Stimulated activated CD4-positive, alpha-beta T cell treated with anti-CD3 and anti-CD28 coated beads, Interleukin-4, amount 100 ng/mL, for 4 hours (primary cell): ENCODE measurements at places on chromosomes 11 and 22.

- no peak for DNase-seq
These were observed 2113.1 kb upstream of the RAG2 start for GRCh38 chr11:38711110-38711509.

- no peak for DNase-seq
These were observed 48.9 kb upstream of the SHANK2 start for GRCh38 chr11:71301046-71301857.

- no peak for DNase-seq
These were observed 166.1 kb downstream of the ADAMTS15 start for GRCh38 chr11:130614591-130614990.

DNA sequence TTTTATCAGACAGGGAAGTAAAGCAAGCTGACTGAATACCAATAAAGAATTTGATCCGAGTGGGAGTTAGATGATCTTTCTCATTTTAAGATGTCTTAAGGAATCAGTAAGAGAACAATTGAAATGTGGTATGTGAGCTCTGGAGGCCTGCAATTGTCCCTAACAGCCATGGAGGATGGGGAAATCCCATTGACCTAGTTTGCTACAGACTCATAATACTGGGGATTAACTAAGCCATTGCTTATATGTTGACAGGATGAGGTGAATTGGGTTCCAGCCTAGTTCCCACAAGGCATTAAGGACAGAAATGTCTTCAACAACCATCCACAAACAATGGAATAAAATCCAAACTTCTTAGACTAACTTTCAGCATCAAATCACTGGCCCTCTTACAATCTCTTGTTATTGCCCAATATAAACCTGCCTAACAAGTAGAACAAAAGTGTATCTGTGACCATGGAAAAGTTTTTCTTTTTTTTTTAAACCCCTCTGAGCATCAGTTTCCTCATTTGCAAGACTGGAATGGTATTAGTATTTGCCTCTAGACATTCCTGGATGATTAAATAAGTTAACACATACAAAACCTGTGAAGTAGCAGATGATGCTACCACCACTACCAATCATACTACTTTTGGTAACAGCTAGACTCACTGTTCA lies 773.2 kb downstream of the DLG2 start:
- DNase-seq, result no peak

DNA sequence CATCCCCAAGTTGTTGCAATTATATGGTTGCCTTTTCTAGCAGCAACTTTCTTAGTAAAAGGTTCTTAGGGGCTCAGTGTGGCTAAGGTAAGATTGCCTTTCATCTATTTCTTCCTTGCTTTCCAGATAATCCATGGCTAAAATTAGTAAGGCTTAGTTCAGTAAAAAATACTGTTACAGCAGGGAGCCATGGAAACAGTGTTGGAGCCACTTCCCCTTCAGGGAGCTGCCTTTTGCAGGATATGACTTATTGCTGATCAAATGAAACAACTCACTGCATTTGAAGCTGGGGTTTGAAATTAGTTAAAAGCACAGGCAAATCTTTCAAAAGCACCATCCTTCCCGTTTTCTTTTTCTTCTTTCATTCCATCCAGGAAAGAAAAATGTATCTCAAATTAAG lies 184.3 kb downstream of the C11orf87 start:
- DNase-seq, result no peak

- DNase-seq, result no peak
These were observed 45.2 kb downstream of the SC5D start for GRCh38 chr11:121337740-121338272.

GRCh38 chr11:124514131-124514530 lies 29.3 kb downstream of the OR8B12 start:
- no peak for DNase-seq

GRCh38 chr11:58688789-58689503 lies 42.8 kb downstream of the GLYAT start:
- DNase-seq, result no peak

- no peak for DNase-seq
These were observed 46.3 kb upstream of the ANO3 start for GRCh38 chr11:26285608-26286007.

GRCh38 chr22:25777870-25778269 lies 35.9 kb downstream of the MYO18B start:
- DNase-seq, result no peak

DNA sequence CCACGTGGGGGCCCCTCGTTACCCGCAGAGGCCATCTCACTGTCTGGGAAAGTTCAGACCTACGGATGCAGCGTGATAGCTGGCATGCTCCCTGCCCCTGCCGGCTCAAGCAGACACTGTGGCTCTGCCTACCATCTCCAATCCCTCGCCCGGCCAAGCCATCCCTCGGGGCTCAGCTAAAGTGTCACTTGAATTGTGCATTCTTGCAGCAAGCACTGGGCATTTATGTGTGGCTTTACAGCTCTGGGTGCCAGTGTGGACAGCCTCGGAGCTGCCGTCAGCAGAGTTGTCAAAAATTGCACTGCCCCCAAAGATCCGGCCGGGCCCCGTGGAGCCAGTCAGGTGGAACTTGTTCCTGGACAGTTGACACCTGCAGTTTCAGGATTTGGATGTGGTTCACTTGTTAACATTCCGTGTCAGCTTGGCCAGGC lies 75.0 kb upstream of the FGF3 start:
- DNase-seq, result no peak

DNA sequence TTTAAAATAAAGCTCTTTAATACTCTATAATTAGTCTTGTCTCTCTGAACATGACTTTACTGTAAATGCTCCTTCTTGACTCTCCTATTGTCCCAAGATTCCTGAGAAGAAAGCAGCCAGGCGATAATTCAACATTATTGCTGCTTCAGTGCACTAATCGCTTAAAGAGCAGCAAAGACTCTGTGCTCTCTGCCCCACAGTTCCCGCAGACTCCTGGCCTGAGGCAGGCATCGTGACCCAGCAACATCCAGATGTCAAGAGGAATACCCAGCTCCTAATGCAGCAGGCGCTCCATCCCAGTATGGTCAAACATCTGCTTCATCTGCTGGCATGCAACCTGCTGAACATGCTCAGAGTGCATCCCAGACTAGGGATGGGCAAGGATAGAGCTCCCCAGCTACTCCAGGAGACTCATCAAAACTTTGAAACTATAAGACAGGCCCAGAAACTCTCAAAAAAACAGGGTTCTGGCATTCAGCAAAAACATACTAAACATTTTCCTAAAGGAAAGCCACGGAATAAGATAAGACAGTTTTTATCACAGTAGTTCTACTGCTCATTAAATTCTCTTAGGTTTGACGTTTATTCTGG lies 270.0 kb downstream of the SOX6 start:
- no peak for DNase-seq

- no peak for DNase-seq
These were observed 38.7 kb upstream of the CHST1 start for GRCh38 chr11:45704133-45704532.

GRCh38 chr11:88335284-88335683 lies 2.3 kb downstream of the CTSC start:
- DNase-seq, result no peak

DNA sequence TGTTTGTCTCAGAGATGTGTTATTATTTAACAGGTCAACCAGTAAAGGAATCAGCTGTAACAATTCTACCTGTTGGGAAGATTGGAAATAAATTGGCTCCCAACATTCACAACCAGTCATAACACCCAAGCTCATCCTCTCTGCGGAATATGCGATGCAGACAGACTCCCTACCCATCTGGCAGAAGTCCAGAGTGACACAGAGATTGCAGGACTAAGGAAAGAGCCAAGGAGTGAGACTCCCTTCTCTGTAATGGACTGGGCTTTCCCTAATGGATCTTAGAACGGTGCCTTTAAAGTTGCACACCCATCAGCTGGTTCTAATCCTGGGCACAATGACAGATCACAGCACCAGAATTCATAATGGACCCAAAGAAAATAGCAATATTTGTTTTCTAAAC lies 27.8 kb upstream of the UBASH3B start:
- DNase-seq, result no peak

- DNase-seq, result no peak
These were observed 67.7 kb upstream of the PPARA start for GRCh38 chr22:46082633-46083032.

- DNase-seq, result no peak
These were observed 18.3 kb downstream of the SC5D start for GRCh38 chr11:121310908-121311307.

DNA sequence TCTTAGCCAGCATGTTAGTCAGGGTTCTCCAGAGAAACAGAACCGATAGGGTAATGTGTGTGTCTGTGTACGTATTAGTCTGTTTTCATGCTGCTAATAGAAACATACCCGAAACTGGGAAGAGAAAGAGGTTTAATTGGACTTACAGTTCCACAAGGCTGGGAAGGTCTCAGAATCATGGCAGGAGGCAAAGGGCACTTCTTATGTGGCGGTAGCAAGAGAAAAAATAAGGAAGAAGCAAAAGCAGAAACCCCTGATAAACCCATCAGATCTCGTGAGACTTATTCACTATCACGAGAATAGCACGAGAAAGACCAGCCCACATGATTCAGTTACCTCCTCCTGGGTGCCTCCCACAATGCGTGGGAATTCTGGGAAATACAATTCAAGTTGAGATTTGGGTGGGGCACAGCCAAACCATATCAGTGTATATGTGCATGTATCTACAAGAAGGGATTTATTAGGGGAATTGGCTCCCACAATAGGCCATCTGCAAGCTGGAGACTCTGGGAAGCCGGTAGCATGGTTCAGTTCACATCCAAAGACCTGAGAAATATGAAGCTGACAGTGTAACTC lies 173.7 kb upstream of the NECTIN1 start:
- DNase-seq, result no peak

GRCh38 chr11:27720277-27720830 lies 20.1 kb upstream of the BDNF start:
- no peak for DNase-seq

DNA sequence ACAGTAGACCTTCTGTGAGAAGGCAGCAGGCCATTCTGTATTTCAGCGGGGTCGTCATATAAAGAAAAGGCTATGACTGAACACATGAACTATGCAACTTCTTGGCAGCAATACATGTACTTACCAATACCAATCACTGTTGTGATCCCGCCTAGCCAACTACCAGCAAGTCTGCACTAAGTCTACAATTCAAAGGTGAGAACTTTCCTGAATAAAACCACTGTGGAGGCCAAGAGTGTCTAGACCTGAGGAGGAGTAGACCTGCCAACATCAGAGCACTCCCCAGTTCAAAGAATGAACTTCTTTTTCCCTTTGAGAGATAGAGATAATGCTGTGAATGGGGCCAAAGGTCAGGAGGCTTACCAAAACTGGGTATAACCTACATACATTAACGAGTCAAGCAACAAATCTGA lies 108.2 kb downstream of the SIK3 start:
- no peak for DNase-seq

- no peak for DNase-seq
These were observed 85.0 kb downstream of the SERGEF start for GRCh38 chr11:17927681-17928343.

- DNase-seq, result no peak
These were observed 176.0 kb downstream of the EFCAB6 start for GRCh38 chr22:43636086-43636485.

DNA sequence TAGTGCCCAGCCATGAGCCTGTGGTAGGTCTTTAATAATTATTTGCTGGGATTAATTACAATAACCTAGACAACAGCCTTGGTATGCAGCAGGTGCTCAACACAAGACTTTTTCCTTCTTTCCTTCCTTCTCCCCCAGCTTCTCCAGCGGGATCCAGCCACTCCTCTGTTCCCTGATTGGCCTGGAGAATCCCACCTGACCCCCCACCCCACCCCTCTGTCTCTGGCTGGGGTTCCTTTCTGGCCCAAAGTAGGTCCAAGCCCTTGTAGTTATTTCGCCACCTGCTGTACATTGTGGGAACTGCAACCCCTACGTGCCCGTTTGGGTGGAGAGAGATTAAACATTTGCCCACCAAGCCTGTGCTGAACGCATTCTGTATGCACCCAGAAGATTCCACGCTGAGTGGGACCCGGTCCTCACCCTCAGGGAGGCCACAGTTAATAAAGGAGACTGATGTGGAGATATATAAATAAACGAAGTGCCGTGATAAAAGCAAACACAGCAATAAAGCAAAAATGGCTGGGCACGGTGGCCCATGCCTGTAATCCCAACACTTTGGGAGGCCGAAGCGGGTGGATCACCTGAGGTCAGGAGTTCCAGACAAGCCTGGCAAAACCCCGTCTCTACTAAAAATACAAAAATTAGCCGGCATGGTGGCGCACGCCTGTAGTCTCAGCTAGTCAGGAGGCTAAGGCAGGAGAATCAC lies 32.1 kb upstream of the DGKZ start:
- peak; percentile 70 for DNase-seq

- no peak for DNase-seq
These were observed 12.0 kb downstream of the P2RY6 start for GRCh38 chr11:73284106-73284505.

DNA sequence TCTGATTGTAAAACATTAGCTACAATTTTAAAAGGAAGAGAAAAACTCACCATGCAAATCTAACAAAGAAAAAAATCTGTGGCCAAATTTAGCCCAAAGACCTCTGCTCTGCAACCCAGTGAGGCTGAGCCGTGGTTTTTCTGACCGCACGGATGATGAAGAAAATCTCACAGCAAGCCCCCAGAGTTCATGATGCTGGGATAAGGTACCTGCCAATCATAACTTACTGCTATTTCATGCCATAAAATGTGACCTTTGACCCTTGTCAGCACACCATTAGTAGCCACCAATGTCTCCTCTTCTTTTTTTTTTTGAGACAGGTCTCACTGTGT lies 11.1 kb downstream of the CERK start:
- no peak for DNase-seq

GRCh38 chr11:119335091-119335654 lies 846 bp downstream of the RNF26 start:
- DNase-seq, result no peak

DNA sequence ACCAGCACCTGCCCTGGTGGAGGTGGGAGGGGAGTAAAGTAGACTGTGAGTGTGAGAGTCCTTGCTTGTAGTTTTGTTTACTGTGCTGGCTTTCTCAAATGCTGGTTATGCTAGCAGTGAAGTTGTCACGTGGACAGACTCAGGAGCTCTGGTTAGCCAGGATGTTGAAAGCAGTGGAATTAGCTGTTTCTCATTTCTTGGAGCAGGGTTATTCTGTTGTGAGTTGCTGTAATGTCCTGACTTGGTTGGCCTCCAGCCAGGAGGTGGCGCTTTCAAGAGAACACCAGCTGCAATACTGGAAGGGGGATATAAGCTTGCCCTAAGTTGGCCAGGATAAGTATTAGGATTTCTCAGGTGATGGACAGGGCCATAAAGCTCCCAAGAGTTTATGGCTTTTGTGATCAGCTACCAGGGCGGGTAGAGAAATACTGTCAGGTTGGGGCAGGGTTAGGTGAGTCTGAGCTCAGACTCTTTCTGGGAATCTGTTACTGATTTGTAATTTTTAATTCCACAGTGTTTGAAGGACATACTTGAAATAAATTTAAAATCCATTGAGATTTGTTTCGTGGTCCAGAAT lies 13.7 kb downstream of the CYP2D6 start:
- DNase-seq, result no peak

GRCh38 chr11:73072935-73073481 lies 69.1 kb downstream of the FCHSD2 start:
- DNase-seq, result no peak
